ENCODE measurements at places on chromosomes 6 and 20. TPM values are rescaled to one million over a fixed set of nuclear protein-coding genes. Genes with fewer than 3 reads are reported as not detected.

DNA sequence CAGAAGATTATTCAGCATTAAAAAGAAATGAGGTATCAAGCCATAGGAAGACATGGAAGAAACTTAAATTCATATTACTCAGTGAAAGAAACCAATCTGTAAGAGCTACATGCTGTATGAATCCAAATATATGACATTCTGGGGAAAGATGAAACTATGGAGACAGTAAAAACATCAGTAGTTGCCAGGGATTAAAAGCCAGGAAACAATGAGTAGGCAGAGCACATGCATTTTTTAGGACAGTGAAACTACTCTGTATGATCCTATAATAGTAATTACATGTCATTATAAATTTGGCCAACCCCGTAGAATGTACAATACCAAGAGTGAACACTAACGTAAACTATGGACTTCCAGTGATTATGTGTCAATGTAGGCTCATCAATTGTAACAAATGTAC lies 92.8 kb upstream of the RNF217 start:
- no peak for DNase-seq
- H3K4me1 ChIP-seq, result peaks cover 53% of the 10 kb centered on the region
- peak overlapping the region; percentile 34 for H3K27ac ChIP-seq

GRCh38 chr6:107556082-107556481 lies 66.2 kb downstream of the SOBP start:
- no peak overlapping the region for H3K27ac ChIP-seq
- H3K36me3 ChIP-seq, result peaks cover 8% of the 10 kb centered on the region
- no peak for DNase-seq

DNA sequence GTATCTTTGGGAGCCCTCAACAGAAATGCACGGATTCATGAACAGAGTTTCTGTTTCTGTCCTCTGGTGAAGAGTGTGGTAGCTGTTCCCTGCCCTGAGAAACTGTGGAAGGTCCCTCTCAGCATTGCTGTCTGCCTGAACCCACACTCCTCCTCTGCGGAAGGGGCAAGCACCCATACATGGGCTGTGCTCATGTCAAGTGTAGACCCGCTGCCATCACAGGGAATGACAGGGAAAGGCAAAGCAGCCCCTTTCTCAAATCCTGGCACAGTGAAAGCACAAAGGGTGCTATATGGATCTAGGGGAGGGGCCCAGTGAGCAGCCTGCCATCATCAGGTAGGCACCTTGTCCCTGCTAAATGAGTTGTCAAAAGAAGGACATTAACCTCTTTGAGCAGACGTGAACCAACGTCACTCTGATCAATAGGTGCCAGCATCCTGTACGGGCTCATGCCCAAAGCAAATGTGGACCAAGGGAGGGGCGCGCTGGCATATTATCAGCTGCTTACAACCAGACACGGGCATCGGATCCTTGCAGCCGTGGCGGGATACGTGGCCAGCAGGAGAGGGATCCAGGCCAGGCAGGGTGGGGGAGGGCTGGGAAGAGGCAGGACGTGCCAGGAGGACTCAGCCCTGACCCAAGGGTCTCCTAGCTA lies 231.2 kb upstream of the PMEPA1 start:
- H3K4me3 ChIP-seq, result no peak overlapping the region
- H3K36me3 ChIP-seq, result peaks cover 3% of the 10 kb centered on the region
- H3K4me1 ChIP-seq, result peaks cover 58% of the 10 kb centered on the region
- H3K27me3 ChIP-seq, result no peaks in the 10 kb centered on the region
- DNase-seq, result peak; percentile 55
- no peak overlapping the region for H3K27ac ChIP-seq

The GNL1 gene
- total RNA-seq, result 76.7 TPM

DNA sequence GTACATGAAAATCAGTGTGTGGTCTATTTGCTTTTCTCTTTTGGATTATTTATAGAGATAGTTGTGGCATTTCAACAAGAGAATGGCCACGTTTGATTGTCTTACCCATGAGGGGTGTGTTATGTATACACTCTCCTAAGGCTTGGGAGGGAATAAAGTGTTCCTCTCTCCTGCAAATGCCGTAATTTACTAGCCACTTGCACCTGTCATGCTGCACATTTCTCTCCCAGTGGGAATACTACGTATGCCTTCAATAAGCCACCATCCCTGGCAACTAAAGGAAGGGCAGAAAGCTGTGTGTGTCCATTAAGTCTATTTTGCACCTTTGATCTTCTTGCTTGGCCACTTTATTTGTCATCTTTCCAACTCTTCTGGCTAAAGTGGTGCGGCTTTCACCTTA lies 541.2 kb downstream of the QKI start:
- H3K27ac ChIP-seq, result no peak overlapping the region
- no peak for DNase-seq

- DNase-seq, result no peak
- H3K4me3 ChIP-seq, result no peak overlapping the region
- no peak overlapping the region for H3K27ac ChIP-seq
- H3K36me3 ChIP-seq, result no peaks in the 10 kb centered on the region
Measured at GRCh38 chr6:118298476-118299427, 249.3 kb upstream of the PLN start.

GRCh38 chr20:38805502-38805957 lies at the start of gene PPP1R16B:
PPP1R16B (plus strand) TSS chr20:38805697; CDS start chr20:38835926, 30,229 bp downstream.
- H3K4me3 ChIP-seq, result peak within 1 kb of the TSS; percentile 67
- no peak within 1 kb of the TSS for H3K27ac ChIP-seq
- no peak for DNase-seq
- peaks cover 3% of the 10 kb centered on the region for H3K4me1 ChIP-seq

- no peak for DNase-seq
- peaks cover 2% of the 10 kb centered on the region for H3K36me3 ChIP-seq
- no peaks in the 10 kb centered on the region for H3K27me3 ChIP-seq
- no peak overlapping the region for H3K4me3 ChIP-seq
- H3K27ac ChIP-seq, result peak overlapping the region; percentile 85
Measured at GRCh38 chr20:47606983-47607613, 105.4 kb downstream of the NCOA3 start.

DNA sequence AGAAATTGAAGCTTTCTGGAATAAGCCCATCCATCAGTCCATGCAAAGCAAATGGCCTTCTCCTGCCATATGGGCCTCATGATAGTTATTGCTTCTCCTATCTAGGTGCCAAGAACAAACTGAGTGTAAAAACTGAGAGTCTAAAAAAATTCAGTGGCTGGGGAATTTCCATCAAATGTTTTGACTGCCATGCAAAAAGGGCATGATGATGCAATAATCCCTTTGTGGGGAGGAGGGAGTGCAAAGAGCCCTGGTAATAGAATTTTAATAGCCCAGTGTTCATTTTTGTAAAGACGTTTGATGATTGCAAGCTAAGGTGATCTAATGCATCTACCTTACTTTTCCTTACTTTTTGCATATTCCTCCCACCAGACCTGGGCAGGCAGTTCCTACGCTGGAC lies 683.7 kb downstream of the EPM2A start:
- H3K36me3 ChIP-seq, result no peaks in the 10 kb centered on the region
- H3K27ac ChIP-seq, result no peak overlapping the region
- H3K4me1 ChIP-seq, result peaks cover 6% of the 10 kb centered on the region
- no peak for DNase-seq

- peaks cover 22% of the 10 kb centered on the region for H3K4me1 ChIP-seq
- no peak for DNase-seq
- H3K36me3 ChIP-seq, result peaks cover 1% of the 10 kb centered on the region
- H3K27ac ChIP-seq, result no peak overlapping the region
Measured at GRCh38 chr20:40681165-40681564, 7.9 kb downstream of the MAFB start.

GRCh38 chr20:43032459-43032858 lies 157.2 kb downstream of the PTPRT start:
- H3K4me3 ChIP-seq, result no peak overlapping the region
- no peak for DNase-seq
- no peak overlapping the region for H3K27ac ChIP-seq
- no peaks in the 10 kb centered on the region for H3K27me3 ChIP-seq
- H3K36me3 ChIP-seq, result no peaks in the 10 kb centered on the region
